Activated CD4-positive, alpha-beta T cell treated with anti-CD3 and anti-CD28 coated beads, Interleukin-2, amount 10 ng/mL, durations not matched to agents 7 days and 5 days (primary cell): ENCODE measurements at places on chromosomes 6 and 20.

DNA sequence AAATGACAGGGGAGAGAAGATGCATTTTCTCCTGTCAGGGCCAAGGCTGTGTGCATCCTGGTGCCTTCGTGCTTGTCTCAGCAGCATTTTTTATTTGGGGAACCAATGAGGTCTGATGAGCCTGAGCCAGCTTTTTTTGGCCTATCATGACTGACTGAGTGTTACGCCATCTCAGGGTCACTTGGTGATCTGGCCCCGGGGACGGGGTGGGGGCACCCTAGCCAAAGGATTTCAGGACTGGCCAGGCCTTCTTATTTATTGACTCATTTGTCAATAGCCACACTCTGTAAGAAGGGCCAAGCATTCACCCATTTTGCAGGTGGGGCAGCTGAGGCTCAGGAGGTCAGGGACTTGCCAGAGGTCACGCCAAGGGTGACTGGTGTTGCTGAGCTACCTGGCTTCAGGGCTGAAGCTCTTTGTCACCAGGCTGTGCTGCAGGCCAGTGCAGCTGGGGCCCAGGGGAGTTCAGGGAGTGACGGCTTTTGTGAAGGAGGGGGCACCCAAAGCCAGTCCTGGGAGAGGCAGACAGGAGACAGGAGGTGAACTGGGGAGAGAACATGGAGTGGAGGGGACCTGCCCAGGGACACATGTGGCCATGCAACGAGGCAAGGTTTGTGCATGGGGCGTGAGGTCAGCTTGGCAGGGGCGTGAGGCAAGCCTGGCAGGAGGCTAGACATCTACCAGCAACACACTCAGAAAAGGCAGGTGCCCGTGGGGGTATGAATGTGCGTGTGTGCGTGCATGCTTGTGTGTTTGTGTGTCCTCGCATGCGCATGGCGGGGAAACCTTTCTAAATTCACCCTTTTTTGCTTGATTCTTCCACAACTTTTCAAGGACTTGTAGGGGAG is 31.1 kb downstream of the VSTM2L start:
- no peak for DNase-seq

- DNase-seq, result no peak
Measured at GRCh38 chr6:44676246-44676790, 288.8 kb downstream of the CDC5L start.

DNA sequence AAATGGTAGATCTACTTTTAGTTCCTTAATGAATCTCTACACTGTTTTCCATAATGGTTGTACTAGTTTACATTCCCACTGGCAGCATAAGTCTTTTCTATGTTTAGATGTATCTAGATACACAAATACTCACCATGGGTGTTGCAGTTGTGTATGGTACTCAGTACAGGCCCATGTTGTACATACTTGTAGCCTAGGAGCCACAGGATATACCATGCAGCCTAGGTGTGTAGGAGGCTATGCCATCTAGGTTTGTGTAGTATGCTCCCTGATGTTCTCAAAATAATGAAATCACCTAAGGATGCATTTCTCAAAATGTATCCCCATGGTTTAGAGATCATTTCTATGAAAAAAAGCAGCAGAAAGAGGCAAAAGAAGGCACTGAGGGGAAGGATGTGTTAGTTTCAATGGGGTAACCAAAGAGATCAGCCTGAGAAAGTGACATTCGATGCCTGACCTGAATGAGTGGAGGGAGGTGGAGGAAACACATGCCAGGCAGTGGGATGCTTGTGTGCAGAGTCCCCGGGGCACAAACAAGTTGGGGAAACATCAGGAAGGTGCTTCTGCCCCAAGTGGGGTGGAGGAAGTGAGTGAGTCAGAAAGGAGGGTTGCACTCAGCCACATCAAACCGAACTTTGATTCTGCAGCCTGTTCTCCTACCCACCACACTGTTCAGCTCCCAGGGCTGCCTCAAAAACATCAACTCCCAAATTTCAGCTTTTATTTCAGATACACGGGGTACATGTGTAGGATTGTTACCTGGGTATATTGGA is 191.2 kb downstream of the ZNF217 start:
- DNase-seq, result peak; percentile 66

- no peak for DNase-seq
Measured at GRCh38 chr6:130000526-130001421, 17.6 kb upstream of the L3MBTL3 start.

DNA sequence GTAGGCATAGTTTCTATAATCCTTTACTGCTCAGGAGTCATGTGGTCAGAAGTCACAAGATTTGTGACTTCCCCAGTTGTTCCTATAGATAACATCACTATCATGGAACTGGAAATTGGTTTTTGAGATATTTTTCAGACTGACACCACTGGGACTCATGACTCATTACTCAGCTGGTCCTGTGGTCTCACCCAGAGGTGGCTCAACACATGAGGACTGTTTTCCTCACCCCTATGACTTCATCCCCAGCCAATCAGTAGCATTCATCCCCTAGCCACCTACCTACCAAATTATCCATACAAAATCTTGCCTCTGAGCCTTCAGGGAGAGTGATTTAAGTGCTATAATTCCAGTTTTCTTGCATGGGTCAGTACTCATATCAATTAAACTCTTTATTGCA is 1217.7 kb downstream of the EPHA7 start:
- DNase-seq, result no peak

- DNase-seq, result no peak
Measured at GRCh38 chr6:16712931-16713484, 48.3 kb downstream of the ATXN1 start.

- DNase-seq, result no peak
Measured at GRCh38 chr6:47836046-47836445, 54.2 kb downstream of the OPN5 start.

DNA sequence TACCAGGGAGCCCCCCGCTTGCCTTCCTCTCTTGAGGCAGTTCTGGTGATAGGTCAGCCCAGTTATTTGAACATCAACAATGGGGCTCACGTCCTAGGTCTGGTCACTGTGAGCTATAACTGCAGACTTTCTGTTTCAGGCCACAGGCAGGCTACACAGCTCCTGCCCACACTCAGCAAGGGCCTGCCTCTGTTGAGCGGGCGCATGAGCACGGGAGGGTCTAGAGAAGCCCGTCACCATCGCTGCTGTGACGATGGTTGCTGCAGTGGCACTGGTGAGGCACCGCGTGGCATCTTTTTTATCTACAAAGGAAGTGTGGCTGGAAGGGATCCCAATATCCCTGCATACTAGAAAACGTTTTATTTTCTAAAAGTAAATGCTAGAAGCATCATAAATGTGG is 77.8 kb downstream of the RAMACL start:
- DNase-seq, result no peak

DNA sequence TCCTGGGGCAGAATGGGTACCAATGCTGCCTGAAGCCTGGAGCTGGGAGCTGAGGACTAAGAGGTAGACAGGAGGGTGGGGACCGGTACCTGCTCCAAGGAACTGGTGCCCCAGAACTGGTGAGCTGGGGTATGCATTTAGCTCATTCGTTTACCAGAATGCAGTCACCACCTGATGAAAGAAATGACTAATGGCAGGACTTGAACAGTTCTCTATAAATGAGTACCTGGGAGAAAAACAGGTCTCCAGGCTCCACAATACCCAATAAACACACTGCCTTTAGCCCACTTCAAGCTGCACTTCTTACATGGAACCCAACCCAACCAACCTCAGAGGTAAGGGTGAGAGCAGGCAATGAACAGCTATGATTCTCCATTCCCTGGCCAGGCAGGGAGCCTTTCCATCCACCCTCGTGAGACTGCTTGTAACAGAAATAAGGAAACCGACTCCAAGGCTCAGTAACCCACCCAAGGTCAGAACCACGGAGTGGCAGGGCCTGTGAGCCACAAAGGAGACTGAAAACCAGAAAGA is 15.4 kb downstream of the FKBP1A start:
- no peak for DNase-seq

- DNase-seq, result no peak
Measured at GRCh38 chr6:126107475-126108166, 121.3 kb downstream of the TRMT11 start.

DNA sequence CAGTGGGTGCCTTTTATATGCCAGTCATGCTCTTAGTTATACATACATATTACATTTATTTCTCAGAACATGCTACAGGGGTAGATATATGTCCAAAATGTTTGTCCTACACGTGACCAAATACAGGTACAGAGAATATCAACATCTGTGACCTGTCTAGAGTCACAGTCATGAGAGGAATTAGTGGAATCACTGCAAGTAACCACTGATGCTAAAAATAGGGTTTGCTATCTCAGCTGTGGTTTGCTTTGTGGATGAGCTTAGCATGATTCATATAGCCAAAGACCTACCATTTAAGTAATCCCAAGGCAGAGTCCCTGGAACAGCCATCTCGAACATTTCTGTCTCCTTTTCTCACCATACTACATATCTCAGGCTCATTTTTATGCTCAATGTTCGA is 32.3 kb downstream of the GSTA3 start:
- DNase-seq, result no peak

- no peak for DNase-seq
Measured at GRCh38 chr6:14596410-14596809, 478.8 kb downstream of the CD83 start.

GRCh38 chr6:155830531-155830930 is 374.9 kb upstream of the NOX3 start:
- no peak for DNase-seq

DNA sequence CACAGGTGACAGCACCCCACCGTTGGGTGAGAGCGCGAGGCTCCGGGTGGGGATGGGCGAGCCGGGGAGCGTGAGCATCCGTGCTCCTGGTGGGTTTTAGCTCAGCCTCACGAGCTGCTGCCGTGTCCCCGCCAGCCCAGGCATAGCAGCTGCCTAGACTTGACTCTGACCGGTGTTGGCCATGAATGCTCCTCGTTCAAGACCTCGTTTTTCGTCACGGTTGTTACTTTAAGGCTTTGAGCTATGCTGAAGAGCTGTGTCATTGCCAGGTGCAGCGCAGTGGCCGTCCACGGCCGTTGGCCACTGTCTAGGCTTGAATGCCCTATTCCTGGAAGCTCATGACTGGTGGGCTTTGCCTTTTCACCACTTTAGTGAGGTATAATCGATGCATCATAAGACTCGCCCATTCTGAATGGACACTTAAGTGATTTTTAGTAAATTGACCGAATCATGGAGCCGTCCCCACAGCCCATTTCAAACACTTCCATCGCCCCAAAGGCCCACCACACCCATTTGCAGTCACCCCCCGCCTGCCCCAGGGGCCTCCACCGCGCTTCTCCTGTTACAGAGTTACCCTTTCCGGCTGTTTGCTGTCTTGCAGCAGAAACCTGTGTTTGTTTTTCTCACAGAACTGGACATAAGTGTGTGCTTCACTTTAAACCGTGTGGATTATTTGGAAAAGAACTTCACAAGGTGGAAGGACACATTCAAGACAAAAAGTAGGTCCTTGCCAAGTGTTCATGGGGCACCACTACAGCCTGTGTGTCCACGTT is 21.4 kb upstream of the ADRM1 start:
- DNase-seq, result no peak

DNA sequence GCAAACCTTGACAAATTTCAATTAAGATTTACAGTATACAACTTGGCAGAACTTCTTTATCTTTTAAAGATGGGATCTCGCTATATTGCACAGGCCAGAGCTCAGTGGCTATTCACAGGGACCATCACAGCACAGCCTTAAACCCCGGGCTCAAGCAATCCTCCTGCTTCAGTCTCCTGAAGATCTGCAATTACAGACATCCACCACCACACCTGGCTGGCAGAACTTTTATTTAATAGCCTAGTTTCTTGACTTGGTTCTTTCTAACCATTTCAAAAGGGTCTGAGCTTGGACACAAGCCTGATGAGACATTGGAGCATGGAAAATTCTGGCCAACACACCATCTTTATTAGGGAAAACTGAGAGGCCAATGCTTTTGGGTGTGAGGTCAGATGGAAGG is 151.6 kb upstream of the KCNG1 start:
- DNase-seq, result no peak

DNA sequence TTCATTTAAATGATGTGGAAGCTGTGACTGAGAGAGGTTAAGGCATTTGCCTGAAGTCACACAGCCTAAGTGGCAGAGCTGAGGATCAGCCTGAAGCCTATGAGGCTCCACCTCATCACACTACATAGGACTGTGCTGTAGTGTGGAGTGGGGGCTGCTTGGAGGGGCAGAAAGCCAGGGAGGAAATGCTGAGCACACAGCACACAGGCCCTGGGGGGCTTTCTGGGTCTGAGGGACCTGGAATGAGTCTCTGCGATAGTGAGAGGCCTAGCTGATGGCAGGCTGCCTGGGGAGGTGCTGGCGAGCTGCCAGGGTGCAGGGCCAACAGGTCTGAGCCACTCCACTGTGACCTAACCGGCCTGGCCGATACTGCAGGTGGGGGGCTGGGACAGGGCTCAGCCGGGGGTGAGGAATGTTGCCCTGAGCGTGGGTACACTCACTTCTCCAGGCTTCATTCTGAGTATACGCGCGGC is 2.2 kb upstream of the ARHGAP40 start:
- DNase-seq, result no peak

GRCh38 chr20:52251827-52252226 is 60.2 kb upstream of the ZFP64 start:
- no peak for DNase-seq

- DNase-seq, result no peak
Measured at GRCh38 chr20:13355941-13356486, 134.9 kb downstream of the ISM1 start.

DNA sequence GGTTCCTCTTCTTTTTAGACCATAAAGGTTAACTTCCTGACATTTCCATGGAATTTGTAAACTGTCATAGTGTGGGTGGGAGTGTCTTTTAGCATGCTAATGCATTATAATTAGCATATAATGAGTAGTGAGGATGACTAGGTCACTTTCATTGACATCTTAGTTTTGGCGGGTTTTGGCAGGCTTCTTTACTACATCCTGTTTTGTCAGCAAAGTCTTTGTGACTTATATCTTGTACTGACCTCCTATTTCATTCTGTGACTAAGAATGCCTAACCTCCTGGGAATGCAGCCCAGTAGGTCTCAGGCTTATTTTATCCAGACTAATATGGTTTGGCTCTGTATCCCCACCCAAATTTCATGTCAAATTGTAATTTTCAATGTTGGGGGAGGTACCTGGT is 149.6 kb upstream of the SYNCRIP start:
- DNase-seq, result no peak

GRCh38 chr6:14957355-14958059 is 288.4 kb upstream of the JARID2 start:
- no peak for DNase-seq

DNA sequence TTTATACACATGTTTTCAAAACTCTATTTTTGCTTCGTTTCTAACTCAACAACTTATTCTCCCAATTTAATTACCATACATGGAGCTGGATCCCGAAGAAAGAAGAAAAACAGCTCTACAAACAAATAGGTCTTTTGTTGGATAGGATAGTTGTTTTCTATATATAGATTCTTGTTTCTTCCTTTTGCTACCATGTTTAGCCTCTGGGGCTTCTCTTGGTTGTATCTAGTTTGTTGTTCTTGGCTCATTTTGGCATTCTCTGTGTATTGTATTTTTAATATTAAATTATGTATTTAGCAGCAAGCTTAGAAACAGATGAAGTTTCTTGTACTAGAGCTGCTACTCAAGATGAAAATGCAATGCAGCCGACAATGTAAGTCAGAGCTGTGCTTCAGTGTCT is 60.9 kb downstream of the PLCB4 start:
- DNase-seq, result no peak

GRCh38 chr20:14777591-14777990 is 440.2 kb upstream of the FLRT3 start:
- DNase-seq, result no peak

- DNase-seq, result no peak
Measured at GRCh38 chr6:166955865-166956443, 396 bp downstream of the RNASET2 start.
